ENCODE measurements at places on chromosomes 6 and 20.
A peak's percentile ranks its signal among the peaks of the same experiment; 100 is the strongest.

DNA sequence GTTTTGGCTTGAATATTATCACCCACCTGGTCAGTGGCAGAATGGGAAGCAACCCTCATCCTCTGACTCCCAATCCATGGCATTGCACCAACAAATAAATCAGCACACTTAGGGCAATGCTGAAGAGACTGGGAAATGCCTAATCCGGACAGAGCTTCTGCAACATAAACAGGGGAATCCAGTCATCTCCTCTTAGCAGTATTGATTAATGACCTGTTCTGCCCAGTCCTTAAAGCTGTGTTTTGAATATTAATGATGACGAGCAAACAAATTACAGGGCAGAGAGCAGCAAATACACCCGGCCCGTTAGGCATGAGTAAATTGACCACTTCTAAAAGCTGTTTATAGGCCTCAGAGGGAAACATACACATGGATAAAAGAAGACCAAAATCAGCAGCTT lies 77.0 kb upstream of the B3GAT2 start:
- DNase-seq: no peak

- DNase-seq: no peak
Observed at GRCh38 chr6:25014791-25015560, 79.2 kb upstream of the RIPOR2 start.

- DNase-seq: no peak
Observed at GRCh38 chr6:46246727-46247126, 75.9 kb upstream of the ENPP5 start.

DNA sequence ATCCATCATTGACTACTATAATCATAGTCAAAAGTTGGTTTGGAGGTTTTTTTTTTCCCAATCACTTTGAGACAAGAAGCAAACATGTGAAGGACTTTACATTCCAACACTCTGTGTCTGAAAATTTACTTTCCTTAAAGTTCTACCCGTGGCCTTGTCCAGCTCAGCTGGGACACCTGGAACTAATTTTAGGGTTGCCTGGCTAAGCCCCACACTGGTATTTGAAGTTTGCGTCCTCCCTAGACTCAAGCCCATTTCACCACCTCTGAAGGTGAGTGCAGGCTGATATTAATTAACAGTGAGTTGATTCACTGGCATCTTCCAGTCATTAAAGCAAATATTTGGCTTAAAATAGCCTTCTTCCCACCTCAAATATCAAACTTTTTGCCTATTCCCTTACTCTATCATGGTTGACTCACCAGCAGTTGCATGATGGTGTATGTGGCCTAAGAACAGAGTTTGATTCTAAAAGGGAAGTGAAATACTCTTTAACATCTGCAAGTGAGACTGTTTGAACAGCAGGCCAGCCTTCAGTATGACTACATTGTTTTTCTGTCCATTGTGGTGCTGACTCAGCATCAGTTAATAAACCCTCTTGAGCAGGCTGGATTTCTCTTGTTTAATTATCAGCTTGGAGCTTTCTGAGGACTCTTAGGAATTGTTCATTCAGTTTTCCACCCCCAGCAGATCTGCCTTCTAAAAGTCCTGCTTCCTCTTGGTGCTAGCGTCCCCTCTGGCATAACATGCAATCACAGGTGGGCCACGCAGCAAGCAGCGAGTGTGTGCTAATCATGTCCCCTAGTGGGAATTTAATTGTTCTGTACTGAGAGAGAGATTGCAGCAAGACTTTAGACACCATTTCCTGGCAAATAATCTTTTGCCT lies 1.8 kb upstream of the PRDM1 start:
- DNase-seq: peak; percentile 91
